ENCODE measurements at places on chromosomes 7 and 10.

DNA sequence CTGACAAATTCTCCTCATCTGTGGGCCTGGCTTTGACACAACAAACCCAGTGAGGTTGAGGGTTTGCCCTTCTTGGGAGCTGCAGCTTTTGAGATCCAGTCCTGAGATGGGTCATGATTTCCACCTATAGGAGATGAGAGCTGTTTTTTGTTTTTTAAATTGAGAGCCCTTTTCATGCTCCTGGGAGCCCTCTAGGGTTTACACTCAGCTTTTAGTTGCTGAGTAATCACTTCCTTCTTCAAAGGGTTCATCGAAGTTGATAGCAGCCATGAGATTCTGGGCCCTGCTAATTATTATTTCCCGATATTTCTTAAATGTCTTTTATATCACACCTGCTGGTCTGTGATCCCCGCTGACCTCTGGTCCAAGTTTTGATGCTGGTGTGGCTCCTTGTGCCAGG is 47.3 kb upstream of the VIPR2 start:
- no peak for DNase-seq

- DNase-seq: no peak
Observed at GRCh38 chr7:3721422-3721821, 420.4 kb downstream of the SDK1 start.

- DNase-seq: no peak
Observed at GRCh38 chr7:128029405-128029995, 1.7 kb downstream of the LRRC4 start.

DNA sequence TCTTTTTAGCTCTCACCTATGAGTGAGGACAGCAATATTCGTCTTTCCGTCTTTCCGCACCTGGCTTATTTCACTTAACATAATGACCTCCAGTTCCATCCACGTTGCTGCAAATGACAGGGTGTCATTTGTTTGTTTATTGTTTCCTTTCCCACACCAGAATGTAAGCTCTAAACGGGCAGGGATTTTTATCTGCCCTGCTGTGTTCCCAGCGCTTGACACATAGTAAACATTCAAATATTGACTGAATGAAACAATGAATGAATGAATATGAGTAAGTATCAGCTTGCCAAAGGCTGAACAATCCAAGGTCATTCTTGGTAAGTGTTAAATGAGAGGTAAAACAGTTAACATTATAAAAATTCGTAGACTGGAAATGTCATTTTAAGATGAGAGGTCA is 12.8 kb downstream of the SH3PXD2A start:
- DNase-seq: no peak

GRCh38 chr7:22452142-22452959 is 47.6 kb downstream of the STEAP1B start:
- peak; percentile 19 for DNase-seq

- peak; percentile 65 for DNase-seq
Observed at GRCh38 chr10:8069627-8070026, 15.1 kb downstream of the GATA3 start.

DNA sequence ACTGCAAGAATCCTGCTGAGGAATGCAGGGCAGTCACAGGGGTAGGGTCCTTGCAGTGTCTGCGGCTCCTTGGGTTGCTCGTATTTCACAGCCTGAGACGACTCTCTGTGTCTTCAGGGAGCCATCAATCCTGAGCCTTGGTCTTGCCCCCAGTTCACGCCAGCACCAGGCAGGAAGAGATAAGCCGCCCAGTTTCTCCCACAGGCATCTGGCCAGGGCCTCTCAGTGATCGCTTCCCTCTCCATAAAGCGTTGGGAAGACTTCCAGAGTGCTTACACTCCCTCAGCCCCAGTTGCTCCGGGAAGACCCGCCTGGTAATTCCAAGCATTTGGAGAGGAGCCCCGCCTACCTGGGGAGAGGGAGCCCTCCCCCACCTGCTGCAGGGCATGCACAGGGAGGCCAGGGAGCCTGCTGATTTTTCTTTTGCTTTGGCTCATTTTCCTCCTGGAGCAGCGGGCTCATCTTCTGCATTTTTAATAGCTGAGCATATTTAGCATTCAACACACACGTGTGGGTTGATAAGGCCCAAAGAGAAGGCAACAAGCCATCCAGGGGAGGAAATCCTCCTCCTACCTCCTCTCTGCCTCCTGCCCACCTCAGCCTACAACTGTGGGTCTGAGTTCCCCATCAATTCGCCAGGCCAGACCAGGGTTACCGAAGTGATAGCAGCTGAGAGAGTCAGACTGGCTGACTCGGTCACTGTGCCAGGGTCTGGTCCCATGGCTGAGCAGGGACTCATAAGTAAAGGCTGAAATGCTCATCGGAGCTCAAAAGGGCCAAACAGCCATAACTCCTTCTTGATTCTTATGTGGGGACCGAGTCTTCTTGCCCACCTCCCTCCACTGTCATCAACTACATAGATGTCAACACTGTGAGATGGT is 74.4 kb upstream of the EFCAB10 start:
- no peak for DNase-seq

DNA sequence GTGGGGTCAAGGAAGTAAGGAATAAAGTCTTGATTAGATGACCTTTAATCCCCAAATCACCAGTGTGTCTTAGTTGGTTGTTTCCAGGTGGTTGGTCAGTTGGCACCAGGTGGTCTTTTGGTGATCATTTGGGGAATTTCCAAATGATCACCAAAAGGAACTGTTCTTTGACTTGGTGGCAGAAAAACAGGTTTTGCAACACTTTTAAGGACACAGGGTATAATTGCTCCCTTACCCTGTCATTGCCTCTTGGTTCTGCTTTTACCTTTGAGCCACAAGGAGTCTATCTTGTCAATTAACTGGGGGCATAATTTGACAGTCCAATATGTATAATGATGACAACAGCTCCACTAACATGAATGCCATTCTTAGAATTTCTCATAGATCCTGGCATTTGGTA is 104.2 kb downstream of the ADK start:
- no peak for DNase-seq

- no peak for DNase-seq
Observed at GRCh38 chr7:130266258-130266960, at the start of gene CPA2. Gene CPA2 (plus strand): TSS chr7:130266863. CDS start chr7:130266882, 19 bp downstream.

- DNase-seq: peak; percentile 38
Observed at GRCh38 chr10:29067161-29067560, 221.7 kb upstream of the LYZL1 start.

GRCh38 chr10:33927347-33927746 is 592.9 kb upstream of the NRP1 start:
- no peak for DNase-seq

GRCh38 chr7:90611115-90611514 is 15.0 kb downstream of the CDK14 start:
- DNase-seq: no peak

DNA sequence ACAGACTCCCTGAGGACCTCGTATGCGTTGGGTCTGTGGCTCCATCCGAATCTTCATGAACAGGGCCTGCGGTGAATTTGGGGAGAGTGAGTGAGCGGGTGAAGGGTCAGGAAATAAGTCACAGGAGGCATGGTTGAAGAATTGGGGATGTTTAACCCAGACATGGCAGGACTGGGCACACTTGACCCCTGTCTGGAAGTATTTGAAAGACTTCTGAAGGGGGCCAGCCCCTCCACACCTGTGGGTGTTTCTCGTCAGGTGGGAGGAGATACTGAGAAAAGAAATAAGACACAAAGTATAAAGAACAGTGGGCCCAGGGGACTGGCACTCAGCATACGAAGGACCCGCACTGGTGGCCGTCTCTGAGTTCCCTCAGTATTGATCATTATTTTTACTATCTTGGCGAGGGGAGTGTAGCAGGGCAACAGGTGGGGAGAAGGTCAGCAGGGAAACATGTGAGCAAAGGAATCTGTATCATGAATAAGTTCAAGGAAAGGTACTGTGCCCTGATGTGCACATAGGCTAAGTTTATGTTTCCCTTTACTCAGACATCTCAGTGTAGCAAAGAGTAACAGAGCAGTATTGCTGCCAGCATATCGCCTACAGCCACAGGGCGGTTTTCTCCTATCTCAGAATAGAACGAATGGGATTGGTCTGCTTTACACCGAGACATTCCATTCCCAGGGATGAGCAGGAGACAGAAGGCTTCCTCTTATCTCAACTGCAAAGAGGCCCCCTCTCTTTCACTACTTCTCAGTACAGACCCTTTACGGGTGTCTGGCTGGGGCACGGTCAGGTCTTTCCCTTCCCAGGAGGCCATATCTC is 38.2 kb upstream of the PFKFB3 start:
- no peak for DNase-seq

GRCh38 chr10:22437620-22438588 is 92.6 kb downstream of the SPAG6 start:
- no peak for DNase-seq

DNA sequence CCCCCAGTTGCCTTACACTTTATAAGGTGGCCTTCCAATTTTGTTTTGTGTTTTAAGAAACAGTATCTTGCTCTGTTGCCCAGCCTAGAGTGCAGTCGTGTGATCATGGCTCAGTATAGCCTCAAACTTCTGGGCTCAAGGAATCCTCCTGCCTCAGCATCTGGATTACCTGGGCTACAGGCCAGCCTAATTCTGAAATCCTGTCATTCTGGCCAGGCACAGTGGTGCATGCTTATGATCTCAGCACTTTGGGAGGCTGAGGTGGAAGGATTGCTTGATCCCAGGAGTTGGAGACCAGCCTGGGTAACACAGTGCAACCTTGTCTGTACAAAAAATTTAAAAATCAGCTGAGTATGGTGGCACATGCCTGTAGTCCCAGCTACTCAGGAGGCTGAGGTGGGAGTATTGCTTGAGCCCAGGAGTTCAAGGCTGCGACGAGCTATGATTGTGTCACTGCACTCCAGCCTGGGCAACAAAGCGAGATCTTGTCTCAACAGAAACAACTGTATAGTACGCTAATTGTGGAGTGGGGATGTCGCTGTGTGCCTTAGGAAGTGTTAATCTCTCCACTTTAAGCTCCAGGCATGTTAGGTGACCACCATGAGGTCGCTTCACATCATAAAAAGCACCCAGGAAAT is 24.7 kb upstream of the RBM33 start:
- DNase-seq: no peak

DNA sequence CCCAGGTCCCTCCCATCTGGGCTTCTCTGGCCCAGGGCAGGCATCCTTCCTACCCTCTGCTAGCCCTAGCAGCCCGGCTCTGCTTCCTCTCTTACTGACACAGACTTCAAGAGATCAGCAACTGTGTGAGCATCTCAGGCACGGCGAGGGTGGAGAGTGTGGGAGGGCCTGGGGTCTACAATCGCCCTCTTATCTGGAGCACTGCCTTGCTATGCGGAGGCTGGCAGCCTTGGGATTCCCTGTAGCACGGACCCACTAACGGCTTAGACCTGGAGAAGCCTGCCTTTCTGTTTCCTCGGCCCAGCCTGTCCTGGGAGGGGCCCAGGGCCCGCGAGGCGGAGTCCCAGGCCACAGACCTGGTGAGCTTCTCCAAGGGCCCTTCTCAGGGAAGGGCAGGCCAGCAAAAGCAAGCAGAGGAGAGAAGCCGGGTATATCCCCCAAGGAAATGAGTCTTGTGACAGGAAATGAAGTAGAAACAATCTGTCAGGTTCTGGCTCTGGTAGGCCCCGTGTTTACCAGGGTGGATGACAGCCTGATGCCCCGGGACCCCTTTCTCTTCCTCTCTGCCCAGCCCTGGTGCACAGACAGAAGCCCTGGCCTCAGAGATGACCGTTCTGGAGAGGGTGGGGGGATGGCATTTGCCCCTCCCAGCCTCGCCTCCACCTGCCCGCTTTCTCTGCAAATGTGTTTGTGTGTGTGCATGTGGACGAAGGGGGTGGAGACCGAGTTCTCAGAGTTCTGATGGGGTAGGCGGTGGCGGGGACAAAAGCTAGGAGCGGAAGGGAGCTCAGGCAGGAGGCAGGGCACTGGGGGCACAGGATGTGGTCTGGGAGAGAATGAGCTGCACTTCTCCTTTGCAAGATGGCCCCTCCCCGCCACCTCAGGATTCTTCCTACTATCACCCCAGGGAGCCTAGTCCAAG is 2.5 kb downstream of the LRCH4 start:
- DNase-seq: no peak

- no peak for DNase-seq
Observed at GRCh38 chr7:145848691-145849090, 267.9 kb upstream of the CNTNAP2 start.

GRCh38 chr7:46835556-46835955 is 746.4 kb downstream of the TNS3 start:
- DNase-seq: no peak

GRCh38 chr10:132558516-132559413 is 21.2 kb downstream of the INPP5A start:
- no peak for DNase-seq

GRCh38 chr10:120103738-120104560 is 211.4 kb downstream of the SEC23IP start:
- DNase-seq: no peak

DNA sequence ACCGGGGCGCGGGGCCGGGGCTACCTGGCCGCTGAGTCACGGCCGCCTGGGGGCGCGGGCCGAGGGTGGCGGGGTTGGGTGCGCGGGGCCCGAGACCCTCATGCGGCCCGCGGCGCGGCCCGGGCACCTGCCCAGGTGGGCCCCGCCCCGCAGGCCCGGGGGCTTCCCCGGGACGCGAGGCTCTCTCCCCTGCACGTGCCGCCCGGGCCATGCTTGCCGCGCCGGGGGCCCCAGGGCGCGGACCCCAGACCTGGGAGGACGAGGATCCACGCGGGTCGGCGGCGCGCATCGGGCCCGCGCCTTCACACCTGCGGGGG is 402 bp downstream of the MAFK start:
- DNase-seq: no peak

- no peak for DNase-seq
Observed at GRCh38 chr10:29715296-29715695, 80.5 kb upstream of the SVIL start.

- no peak for DNase-seq
Observed at GRCh38 chr10:29302499-29302898, 13.6 kb downstream of the LYZL1 start.

GRCh38 chr10:106424054-106424453 is 740.5 kb downstream of the SORCS1 start:
- DNase-seq: peak; percentile 96

- no peak for DNase-seq
Observed at GRCh38 chr10:124116771-124117510, 23.5 kb upstream of the CHST15 start.

DNA sequence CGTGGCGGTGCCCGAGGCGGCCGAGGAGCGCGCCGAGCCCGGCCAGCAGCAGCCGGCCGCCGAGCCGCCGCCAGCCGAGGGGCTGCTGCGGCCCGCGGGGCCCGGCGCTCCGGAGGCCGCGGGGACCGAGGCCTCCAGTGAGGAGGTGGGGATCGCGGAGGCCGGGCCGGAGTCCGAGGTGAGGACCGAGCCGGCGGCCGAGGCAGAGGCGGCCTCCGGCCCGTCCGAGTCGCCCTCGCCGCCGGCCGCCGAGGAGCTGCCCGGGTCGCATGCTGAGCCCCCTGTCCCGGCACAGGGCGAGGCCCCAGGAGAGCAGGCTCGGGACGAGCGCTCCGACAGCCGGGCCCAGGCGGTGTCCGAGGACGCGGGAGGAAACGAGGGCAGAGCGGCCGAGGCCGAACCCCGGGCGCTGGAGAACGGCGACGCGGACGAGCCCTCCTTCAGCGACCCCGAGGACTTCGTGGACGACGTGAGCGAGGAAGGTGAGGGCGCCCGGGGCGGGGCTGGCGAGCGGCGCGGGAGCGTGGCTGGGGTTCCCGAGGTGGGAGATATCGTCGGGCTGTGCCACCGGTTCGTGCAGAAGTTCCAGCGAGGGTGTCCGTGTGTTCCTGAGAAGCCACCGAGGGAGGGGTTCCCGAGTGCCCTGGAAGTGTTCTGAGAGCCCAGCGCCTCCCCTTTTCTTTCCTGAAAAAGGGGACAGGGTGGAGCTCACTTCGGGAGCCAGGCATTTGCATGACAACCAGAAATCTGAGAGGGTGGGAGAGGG is 495 bp downstream of the EIF3B start:
- DNase-seq: no peak

- DNase-seq: peak; percentile 15
Observed at GRCh38 chr10:117818721-117819120, 228.0 kb downstream of the RAB11FIP2 start.

Measured in AG10803 (cell line).